EL (cell line): ENCODE measurements at places on chromosomes 4 and X.

- DNase-seq = no peak
These were observed 18.0 kb downstream of the TRAPPC2 start for GRCh38 chrX:13716455-13716854.

- no peak for DNase-seq
These were observed 51.9 kb downstream of the FAM114A1 start for GRCh38 chr4:38919494-38919893.

DNA sequence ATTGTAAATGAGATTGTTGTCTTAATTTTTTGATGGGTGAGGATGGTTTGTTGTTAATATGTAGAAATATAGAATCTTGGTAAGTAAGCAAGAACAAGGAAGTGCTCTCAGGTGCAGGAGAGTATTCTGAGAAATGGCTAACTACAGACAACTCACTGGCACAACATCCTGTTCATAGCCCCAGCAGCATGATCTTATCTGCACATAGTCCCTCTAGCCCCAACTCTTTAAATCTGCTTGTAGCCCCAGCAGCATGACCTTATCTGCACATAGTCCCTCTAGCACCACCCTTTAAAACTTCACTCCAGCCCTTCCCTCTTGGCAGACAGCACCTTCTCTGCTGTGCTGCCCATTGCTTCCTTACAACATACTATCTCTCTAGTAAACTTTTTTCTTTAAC, 1957.1 kb upstream of the ADGRL3 start:
- DNase-seq = no peak

DNA sequence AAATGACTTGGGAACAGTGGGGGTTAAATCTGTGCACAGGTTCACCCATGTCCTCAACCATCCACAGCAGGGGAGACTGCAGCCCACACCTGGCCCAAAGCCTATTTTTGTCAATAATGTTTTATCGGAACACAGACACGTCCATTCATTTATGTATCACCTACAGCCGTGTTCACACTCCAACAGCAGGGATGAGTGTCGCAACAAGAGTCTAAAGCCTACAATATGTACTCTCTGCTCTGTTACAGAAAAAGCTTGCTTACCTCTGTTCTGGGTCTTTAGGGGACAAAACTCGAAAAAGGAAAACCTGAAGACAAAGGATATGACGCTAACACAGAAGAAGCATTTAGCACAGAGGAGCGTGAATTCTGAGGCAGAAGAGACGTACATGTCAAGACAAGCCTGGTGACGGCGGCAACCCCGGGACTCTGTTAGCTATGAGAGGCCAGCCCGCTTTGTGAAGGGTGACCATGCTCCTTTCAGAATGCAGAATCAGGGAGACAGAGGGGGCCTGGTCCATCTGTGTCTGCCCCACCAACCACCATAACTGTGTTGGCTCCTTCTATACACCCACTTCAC, 45.5 kb downstream of the AFAP1 start:
- DNase-seq = no peak

DNA sequence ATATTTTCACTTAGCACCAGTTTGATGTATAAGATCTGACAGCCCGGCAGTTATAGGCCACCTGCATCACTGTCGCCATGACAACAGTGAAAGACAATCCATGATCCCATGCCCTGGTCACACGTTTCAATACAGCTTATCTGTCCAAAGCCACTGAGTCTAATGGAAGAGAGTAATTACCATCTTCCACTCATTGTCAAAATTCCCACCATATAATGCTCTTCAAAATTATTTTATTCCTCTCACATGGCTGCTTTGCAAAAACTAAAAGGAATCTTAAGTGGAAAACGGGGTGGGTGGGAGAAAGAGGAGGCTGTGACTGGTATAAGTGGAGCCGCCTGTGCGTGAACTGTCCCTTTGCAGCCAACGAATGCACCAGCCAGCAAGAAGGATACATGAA, 44.2 kb downstream of the MAML3 start:
- no peak for DNase-seq

DNA sequence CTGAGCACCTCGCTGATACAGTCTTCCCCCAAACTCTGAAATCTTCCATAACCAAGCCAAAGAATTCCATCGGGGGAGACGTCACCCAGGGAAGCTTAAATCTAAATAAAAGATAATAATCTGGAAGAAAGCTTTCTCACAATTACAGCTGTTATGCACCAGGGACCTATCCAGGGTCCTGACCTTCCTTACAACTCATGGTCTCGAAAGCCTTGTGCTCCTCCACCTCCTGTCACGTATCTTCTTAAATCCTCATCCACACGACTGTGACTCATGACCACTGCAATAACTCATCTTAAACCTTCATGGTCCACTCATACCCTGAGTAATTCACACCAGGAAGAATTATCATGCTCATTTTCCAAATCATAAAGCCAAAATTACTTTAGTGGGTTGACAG, 166.8 kb upstream of the FRG1 start:
- peak; percentile 71 for DNase-seq
